HuH-7.5 (cell line): ENCODE measurements at places on chromosomes 7 and 10.

DNA sequence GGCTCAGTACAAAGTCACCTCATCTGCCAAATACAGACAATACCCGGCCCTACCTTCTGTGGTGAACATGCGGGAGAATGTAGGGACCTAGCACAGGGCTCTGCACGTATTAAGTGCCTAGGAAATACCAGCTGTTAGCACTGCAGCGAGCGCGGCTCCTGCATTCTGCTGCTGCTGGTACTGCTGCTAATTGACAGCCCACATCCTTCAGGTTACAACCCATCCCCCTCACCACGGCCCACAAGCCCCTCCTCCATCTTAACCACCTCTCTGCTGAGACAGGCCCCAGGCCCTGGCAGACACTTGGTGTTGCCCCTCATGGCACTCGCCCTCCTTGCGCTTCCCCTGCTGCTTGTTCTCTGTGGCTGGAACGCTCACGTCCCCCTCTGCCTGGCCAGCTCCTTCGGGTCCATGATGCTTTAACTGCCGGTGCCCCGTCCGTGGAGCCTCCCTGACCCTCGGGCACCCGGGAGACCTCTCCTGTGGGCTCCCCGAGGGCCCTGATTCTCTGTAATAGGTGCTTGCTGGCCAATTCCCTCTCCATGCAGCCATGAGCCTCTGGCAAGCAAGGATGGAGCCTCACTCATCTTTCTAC is 53.3 kb upstream of the LOXL4 start:
- DNase-seq: no peak

- no peak for DNase-seq
Observed at GRCh38 chr10:59433720-59434428, 71.5 kb upstream of the FAM13C start.

DNA sequence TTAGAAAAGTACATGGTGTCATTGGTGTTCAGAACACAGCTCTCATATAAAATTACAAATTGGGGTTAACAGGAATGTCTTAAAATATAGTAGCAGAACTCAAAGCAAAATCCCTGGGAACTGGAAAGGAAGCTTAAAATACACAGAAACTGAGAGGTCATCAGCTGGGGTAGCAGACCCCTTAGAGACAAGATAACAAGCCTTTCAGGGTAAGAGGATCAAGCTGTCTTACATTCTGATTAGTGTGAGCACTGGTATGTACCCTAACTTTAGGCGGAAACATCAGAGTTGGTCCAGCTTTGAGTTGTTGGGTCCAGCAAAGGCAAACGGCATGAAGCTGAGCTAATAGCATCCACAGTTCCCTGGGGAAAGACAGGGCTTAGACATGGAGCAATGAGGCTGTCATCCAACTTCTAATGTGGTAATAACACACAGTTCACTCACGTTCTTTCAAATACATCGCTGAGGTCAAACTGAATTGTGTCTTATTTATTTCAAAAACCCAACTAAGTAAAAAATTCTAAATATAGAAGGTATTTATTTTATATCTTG is 32.6 kb downstream of the ARHGAP21 start:
- no peak for DNase-seq

DNA sequence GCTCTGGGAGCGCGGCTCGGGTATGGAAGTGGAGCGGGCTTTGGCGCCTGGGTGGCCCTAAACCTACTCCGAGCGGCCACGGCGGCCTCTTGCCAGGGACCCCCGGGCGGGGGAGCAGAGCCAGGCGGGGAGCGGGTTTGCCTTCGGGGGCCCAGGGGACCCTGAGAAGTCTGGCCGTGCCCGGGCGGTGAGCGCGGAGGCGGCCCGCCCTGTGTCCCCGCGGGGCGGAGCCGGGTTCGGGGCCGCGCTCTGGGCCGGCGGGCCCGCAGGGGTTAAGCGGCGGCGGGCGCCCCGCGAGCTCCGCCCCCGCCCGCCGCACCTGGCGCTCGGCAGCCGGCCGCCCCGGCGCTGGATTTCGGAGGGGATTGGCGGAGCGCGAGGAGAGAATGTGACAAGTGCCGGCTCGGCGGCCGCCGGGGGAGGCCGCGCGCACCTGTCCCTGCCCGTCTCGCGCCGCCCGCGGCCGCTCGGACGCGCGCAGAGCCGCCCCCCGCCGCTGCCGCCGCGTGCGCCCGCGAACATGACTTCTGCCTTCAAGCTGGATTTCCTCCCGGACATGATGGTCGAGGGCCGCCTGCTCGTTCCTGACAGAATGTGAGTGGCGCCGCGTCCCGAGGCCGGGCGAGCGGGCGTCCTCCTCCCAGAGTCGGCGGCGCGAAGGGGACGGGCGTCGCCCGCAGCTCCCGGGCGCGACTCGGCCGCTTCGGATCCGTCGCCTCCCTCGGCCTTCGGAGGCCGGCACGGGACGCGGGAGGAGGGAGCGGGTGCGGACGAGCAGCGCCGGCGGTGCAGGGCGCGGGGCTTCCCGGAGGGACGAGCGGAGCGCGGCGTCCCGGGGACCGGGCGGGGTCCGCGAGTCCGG is at the start of gene CELF2:
Gene CELF2, plus strand, starts transcription at position 303 of the 862 bp plus-strand sequence. Its CDS starts 218 bp downstream, at position 521.
- DNase-seq: no peak

- DNase-seq: no peak
Observed at GRCh38 chr10:31602541-31603234, 283.7 kb downstream of the ZEB1 start.

DNA sequence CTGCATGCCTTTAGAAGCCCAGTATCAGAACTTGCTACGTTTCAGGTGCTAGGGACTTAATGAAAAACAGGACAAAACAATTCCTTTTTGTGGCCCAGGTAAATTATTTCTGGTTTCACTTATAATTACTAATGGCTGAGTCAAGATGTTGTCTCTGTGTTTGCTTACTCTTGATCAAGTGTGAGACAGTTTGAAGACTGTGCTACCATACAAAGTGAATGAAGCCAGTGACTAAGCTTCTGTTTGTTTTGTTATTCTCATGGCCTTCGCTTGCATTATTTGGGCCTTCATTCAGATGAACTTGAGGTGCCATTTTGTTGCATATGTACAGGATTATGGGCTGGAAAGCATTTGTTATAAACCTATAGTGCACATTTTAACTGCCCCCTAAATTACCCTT is 17.9 kb downstream of the SMNDC1 start:
- DNase-seq: no peak

- DNase-seq: no peak
Observed at GRCh38 chr10:125694883-125695282, 11.9 kb upstream of the TEX36 start.

GRCh38 chr10:73093922-73094850 is 2.5 kb downstream of the P4HA1 start:
- no peak for DNase-seq

GRCh38 chr10:34743814-34744213 is 71.3 kb downstream of the PARD3 start:
- no peak for DNase-seq

DNA sequence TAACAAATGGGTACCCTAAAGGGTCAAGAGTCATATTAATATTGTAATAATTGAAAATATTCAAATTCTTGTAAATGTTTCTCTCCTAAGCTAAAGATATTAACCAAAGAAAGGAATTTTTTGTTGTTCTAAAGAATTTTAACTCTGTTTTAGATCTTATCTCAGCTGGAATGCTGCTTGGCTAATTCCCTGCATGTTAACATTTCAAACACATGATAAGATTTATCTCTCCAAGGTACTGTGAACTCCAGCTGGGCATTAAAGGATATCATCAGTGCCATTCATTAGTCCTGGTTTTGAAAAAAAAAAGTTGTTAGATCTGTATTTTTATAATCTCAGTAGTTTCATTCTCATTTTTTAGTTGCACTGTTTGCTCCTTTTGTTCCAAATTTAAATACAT is 76.9 kb downstream of the MAPK8 start:
- no peak for DNase-seq

DNA sequence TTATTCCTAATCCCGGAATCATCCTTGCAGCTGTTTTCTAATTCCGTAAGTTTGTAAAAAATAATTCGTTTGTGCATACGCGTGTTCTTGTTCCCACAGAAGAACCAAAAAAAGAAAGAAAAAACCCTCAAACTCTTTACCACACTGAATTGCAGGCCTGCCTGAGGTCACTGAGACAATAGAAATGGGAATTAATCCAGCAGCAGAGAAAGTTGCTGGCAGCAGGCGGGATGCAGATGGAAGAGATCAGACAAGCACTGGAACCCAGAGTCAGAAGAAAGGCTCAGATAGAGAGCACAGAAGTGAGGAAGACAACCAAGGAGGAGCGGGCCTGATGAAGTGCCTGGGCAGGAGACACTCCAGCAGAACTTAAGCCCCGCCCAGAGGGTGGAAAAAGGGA is 141.5 kb upstream of the VWC2 start:
- no peak for DNase-seq

DNA sequence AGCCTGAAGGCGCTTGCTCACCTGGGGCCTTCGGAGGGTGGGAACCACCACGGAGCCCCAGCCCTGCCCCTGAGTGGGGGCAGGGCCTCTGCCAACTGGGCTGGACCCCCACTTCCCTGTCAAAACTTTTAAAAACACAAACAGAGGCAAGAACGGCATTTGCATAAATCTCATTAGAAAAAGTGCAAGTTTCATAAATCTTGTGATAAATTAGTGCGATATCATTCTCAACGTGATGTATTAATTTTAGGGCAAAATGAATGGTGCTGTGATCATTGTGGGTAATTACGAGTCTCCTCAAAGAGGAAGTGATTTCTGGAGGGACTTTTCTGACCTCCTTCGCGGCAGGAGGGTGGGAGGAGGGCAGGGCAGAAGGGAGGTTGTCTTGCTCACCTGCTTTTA is 98.3 kb downstream of the CDH23 start:
- DNase-seq: no peak

GRCh38 chr7:140674899-140675701 is 2.4 kb downstream of the ADCK2 start:
- DNase-seq: peak; percentile 79

DNA sequence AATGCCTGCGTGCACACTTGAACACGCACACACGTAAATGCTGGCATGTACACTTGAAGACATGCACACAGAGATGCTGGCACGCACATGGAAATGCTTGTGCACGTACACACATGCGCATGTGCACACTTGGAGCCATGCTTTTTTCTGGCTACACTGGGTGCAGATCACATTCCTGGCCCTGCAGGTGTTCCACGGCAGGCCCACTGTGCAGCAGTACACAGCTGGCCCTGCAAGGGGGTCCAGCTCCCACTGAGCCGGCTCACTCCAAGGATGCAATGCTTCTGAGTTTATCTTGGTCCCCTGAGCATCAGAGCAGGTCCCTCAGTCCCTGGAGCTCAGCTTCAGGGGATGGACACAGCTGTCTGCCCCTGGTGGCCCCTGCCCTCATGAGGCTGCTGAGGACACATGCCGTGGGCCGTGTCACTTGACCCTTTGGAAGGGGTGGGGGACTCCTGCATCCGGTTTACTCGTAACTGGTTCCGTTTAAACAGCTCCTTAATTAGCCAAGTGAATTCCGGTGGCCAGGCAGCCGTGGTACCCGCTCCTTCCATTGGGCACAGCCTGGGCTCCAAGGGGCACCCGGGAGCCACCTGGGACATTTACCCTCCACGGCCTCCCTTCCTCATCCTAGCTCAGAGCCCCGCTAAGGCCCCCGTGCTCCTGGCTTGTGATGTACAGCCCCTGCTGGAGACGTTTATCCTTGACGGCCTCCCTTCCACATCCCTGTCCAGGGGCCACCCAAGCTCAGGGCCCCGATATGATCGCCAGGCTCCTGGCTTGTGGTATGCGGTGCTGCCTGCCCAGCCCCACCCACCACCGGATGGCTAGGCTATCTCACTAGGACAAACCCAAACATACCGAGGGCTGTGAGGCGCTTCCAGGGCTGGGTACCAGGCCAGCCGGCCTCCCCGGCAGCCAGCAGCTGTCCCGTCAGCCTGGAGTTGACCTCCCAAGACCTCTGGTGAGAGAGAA is 39.5 kb upstream of the DPYSL4 start:
- DNase-seq: no peak

- DNase-seq: no peak
Observed at GRCh38 chr10:88081457-88082054, 218.1 kb downstream of the PTEN start.

DNA sequence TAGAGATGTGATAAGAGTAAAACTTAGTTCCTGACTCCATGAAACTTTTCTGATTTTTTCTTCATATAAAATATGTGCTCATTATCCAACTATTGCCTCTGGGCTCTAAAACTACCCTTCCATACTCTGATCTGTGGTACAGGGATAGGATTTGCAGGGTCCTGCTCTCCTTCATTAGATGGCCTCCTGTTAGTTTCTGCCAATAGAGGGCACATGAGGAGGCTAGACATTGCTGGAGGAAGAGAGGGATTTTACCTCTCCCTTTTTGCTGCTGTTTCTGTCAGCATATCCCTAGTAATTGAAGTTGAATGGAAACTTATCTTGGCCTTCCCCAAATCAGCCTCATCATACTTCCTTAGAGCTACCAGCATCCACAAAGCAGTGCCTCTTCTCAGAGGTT is 269.4 kb downstream of the NXPH1 start:
- no peak for DNase-seq

GRCh38 chr7:55120501-55121198 is 101.8 kb downstream of the EGFR start:
- DNase-seq: peak; percentile 46
